Putamen (tissue), 1 donor: ENCODE measurements at places on chromosomes 2 and 18.
A peak's percentile ranks its signal among the peaks of the same experiment; 100 is the strongest.

GRCh38 chr18:23910032-23910431 is 104.5 kb upstream of the TTC39C start:
- DNase-seq: no peak

DNA sequence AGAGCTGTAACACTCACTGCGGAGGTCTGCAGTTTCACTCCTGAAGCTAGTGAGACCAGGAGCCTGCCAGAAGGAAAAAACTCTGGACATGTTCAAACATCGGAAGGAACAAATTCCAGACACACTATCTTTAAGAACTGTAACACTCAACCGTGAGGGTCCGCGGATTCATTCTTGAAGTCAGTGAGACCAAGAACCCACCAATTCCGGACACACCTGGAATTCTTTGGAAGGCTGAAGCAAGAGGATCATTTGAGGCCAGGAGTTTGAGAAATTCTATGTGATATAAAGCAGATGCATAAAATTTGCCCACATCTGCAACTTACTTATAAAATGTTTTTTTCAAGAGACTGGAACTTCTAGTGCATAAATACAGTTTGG is 43.5 kb upstream of the ITSN2 start:
- no peak for DNase-seq

DNA sequence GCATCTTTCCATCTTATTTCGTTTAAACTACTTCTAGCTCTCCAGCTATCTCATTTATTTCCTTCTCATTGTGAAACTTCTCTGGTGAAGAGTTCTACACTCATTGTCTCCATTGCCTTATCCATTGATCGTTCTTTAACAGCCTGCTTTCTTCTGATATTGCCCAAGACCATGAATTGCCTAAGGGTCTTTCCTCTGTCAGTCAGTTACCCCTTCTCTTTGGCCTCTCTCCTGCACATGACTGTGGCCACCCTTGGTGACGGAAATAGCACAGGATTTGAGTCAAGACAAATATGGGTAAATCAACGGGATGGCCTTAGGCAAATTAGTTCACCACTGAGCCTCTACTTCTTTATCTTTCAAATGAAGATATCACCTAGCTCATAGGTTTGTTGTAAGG is 26.6 kb downstream of the NHEJ1 start:
- no peak for DNase-seq

DNA sequence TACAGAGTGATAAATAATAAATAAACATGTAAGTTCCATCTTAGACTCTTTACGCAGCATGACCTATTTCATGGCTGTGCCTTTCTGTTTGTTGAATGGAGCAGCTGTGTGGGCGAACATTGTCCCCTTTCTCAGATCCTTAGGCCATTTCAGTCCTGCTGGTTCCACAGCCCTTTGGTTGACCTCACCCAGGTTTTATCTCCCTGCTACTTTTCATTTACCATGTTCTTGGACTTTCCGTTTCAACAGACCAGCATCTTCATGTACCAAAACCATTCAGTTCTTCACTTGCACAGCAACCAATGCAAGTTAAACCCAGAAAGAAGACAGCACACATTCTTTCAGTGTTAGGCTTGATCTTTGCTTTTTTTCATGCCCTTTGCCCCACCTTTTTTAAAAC is 83.8 kb downstream of the XRCC5 start:
- no peak for DNase-seq

DNA sequence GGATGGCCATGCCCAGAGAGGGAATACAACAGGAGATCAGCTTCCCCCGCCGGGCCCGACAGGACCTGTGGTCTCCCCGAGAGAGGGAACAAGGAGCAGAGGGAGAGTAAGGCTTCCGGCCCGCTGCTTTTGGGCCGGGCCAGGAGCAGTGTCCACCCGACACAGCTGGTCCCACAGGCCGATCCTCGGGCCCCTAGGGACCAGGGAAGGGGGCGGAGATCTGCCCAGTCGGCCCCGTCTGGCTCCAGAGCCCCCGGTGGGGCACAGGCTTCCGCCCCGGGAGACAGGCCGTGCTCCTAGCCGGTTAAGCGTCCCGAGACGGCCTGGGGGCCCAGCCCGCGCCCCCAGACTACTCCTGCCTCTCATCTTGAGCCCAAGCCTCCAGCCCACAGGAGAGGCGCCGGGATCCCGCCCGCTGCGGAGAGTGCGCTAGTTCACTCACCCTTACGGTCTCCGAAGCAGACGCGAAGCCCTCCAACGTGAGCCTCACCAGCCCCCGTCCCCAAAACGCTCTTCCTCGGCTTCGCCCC is at the start of gene MCFD2:
MCFD2 (minus strand) TSS at position 526 of the 530 bp plus-strand sequence. CDS start 6,635 bp downstream, outside the sequence.
- no peak for DNase-seq

DNA sequence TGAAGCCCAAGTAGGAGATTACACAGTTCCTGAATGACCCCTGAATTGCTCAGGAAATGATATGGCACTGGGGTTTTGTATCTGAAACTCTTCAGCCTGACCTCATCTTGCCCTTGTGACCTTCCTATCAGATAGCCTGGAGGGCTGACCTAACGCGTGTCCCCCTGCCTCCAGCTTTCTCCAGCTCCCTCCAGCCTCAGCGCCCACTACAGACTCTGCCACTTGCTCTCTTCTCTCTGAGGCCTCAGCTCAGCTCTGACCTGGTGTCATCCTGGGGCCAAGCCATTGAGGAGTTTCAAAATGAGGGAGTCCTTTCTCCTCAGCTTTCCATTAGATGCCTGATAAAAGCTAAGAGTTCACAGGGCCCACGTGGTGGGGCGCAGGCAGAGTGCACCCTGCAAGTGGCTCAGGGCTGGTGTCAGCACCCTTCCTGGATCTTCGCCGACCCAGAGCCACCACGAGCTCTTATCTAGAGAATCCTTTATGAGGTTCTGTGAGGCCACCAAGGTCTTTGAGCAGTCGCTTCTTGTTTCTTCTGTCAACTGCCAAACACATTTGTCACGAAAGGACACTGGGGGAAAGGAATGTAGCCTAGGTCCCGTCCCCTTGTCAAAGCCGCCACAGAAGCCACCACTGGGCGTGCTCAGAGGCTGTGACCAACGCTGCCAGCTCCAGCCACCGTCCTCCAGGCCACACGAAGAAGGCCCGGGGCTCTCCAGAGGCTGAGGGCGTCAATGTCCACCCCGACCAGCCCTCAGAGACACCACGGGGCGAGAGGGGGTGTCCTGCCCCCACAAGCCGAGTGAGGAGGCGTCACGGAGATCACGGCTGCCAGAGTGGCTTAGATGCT is 131.3 kb upstream of the GPC1 start:
- no peak for DNase-seq

DNA sequence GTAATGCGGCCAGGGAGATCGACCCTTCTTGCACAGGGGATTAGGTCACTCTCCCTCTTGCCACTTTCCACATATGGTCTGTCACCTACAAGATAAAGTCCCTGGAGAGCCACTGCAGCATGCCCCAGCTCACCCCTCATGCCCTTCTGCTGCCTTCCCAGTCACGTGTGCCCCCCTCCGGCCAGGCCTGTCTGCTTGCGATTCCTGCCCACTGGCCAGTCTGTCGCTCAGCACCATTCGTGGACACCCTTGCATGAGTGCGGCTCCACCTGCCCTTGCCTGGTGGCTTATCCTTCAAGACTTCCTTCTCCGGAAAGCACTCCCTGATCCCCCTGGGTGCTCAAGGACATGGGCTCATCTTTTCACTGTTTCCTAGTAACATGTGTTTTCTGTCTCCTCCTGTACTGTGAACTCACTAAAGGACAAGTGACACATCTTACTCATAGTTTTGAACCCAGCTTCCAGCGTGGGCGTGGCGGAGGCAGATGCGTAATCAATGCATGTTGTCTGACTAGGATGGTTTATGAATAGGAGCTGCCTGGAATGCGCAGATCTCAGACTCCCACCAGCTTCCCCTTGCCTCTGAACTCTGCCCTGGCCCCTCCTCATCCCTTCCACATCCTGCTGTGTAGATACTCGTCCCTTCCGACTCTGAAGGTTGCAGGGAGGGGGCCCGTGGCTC is 7.8 kb upstream of the NT5DC4 start:
- no peak for DNase-seq

GRCh38 chr2:7280790-7281189 is 363.6 kb downstream of the RNF144A start:
- DNase-seq: no peak

DNA sequence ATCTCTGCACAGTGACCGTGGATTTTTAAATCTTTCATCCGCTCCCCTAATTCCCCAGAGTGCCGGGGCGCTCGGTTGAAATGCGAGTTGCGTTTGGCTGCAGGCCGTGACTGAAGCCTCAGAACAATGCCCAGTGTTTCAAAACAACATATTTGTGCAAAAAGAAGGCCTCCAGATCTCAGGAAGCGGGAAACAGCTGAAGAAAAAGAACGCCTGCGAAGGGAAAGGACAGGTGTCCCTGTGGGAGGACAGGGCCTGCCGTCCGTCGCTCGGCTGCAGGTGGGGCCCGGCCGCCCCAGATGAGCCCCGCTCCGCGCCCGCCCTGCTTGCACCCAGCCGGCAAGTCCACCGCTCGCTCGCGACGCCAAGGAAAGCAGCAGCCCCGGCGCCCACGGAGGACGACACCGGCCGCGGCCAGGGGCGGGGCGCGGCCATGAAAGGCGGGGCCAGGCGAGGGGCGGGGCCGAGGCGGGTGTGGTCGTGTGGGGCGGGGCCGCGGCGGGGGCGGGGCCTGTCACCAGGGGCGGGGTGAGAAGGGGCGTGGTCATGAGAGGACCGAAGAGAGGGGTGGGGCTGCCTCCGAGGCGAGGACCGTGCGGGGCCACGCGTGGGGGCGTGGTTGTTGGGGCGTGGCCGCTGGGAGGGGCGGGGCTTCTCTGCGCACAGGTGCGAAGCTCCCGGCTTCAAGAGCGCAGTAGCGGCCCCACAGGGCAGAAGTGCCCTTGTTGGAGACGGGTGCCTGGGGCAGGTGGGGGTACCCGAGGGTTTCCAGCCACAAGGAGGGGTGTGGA is 17.6 kb upstream of the BOK start:
- peak; percentile 48 for DNase-seq

GRCh38 chr2:240557808-240558207 is at the start of gene ANKMY1:
TSS of gene ANKMY1 (minus strand) at chr2:240557988. CDS start at chr2:240557335, 653 bp downstream.
- no peak for DNase-seq

GRCh38 chr2:239339726-239340601 is 60.9 kb downstream of the HDAC4 start:
- no peak for DNase-seq

GRCh38 chr2:62501794-62502500 is 4.0 kb downstream of the TMEM17 start:
- DNase-seq: no peak

DNA sequence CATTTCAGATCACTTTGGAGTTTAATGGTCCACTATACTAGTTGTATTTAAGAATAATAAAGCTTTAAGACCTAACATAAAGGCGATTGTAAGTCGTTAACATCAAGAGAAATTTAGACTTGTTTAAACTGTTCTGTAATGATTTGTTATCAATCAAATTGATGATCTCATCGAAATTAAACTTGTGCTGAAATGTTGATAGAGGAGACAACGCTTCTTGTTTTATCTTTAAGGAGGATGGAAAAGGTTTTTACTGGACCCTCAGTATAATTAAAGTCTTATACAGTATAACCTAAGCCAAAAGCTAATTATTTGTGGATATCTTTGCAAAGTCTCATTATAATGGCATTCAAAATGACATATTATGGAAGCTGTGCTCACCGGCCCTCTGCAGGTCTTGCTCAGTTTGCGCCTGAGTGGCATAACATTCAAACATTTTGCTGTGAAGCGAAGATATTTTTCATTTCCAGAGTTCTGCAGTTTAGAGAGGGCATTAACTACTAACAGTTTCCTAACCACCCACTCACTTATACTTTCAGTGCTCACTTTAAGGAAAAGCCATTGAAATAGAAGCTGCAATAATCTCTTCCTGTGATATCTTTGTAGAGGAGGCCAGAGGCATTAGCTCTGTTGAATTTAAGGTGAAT is 1.4 kb upstream of the SERTAD2 start:
- no peak for DNase-seq

GRCh38 chr2:128726236-128726635 is 407.6 kb upstream of the HS6ST1 start:
- DNase-seq: no peak

- DNase-seq: no peak
Observed at GRCh38 chr2:12097859-12098258, 351.4 kb downstream of the LPIN1 start.

DNA sequence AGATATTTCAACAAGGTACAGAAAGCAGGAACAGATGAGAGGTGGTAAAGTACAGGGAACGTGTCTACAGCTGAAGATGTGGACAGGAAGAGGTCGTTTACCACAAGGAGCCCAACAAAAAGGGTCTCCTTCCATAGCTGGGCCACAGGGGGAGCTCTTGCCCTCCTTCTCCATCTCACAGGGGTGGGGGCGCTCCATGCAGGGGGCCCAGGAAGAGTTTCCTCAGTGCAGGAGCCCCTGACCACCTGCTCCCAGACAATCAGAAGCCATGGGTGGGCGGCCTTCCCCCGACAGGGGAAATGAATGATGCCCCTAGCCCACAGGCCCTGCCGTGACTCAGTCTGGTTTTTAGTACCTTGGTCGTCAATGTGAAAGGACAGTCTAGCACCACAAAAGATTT is 163.6 kb upstream of the ZNF516 start:
- DNase-seq: no peak

DNA sequence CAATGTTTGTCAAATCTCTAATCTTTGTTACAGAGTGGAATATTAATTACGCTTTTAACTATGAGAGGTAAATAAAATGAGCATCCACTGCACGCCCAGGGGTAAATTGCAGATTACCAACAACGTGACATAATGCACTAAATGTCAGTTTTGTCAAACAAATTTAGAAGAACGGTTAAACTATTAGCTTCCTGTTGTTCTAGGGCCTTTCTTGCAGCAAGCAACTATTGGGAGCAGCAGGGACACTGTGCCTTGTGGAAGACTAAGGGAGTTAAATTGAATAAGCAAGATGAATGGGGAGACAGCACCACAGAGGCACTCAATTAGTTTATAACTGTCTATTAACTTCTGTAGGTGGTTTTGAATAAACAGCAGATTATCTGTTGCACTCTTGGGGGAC is 391.0 kb upstream of the RAB12 start:
- DNase-seq: no peak

- peak; percentile 7 for DNase-seq
Observed at GRCh38 chr2:182649316-182649715, 66.7 kb upstream of the DNAJC10 start.

DNA sequence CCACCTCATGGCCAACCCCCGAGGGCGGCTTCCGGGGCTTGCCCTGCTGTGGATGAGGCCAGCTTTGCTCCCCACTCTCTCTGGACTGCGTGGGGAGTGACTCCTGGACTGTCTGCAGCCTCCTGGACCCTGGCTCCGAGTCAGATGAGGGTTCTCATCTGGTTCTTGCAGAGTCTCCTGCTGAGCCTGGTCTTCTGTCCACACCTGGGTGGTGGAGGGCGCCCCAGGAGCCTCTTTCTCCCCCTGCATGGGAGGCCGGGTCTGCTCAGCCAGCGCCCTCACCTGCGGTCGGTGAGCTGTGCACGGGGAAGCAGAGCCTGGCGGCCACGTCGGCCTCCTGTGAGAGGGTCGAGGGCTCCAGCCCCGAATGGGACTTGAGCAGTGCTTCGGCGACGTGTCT is 78.3 kb downstream of the RTP5 start:
- no peak for DNase-seq

DNA sequence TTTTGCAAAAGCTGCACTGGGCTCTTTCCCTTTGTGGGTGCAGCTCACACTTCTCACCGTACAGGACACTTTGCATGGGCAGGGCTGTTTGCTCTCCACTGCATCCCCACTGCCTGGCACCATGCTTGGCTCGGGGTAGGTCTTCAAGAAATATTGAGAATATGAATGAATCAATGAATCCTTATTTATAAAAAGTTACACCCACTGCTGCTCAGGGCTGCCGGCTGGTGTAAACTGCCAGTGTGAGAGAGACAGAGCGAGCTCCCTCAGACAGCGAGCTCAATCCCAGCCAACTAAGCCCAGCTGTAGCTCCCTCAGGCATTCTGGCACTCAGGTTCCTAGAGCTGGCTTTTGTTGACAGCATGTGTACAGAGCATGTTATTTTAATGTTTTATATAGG is 3.4 kb downstream of the TMEM185B start:
- no peak for DNase-seq
